ENCODE measurements at places on chromosomes 3 and 15. TPM values are rescaled to one million over a fixed set of nuclear protein-coding genes. Genes with fewer than 3 reads are reported as not detected.

The PLXNA1 gene
- 16.5 TPM for total RNA-seq

The TGM5 gene
- not detected for total RNA-seq

The RPSA gene
- total RNA-seq = 1,648 TPM

The RARRES1 gene
- total RNA-seq = 5.1 TPM

The AHSG gene
- total RNA-seq = not detected

The FBXO40 gene
- not detected for total RNA-seq

The ATP13A5 gene
- not detected for total RNA-seq

The SPATA12 gene
- total RNA-seq = 0.13 TPM

Measured in mammary microvascular endothelial cell (primary cell).